Activated CD4-positive, alpha-beta T cell treated with anti-CD3 and anti-CD28 coated beads, Interleukin-2, amount 10 ng/mL, durations not matched to agents 7 days and 5 days (primary cell): ENCODE measurements at places on chromosomes 6 and 20.

DNA sequence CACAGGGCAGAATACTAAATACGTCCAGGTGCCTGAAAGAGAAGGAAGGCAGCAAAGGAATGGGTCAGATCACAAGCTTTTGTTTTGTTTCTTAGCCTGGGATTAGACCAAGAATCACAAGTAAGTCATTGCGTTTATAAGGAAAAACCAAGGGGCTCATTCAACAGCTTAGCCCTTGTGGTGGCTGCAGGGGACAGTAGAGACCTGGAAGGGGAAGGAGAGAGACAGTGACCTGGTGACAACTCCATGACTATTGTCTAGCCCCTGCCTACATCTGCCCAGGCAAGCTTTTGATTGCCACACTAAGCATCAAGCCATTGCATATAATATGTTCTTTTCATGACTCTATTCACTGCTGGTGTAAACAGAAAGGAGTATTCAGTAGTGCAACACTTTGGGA, 30.2 kb upstream of the TBC1D7 start:
- no peak for DNase-seq

DNA sequence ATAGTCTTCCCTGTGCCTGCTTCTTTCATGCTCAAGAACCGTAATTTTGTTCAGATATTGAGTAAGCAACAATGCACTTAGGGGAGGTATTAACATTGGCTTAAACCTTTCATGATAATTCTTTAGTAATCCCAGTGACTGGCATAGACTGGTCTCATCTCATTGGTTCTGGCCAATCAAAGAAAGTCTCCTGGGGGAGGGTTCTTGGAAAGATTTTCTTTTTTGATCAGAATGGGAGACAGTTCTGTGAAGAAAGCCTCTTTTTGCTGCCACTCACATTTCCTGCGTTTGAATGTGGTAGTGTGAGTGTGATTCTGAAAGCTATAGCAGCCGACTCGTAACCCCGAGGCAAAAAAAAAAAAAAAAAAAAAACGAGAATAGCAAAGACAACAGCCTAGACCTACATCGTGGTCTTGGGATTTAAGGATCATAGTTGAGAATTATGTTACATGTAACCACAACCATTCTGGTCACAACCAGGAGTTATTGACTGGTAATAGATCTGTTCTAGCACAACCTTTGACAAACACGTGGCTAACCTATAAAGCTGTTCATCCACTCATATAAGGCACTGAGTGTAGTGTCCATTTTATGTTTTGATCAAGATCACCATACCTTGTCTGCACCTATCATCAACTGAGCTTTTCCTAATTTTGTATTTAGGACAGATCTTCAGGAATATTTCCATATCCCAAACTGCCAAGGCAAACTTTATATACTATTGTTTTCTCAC, 15.1 kb upstream of the TMEM217 start:
- DNase-seq: peak; percentile 43

DNA sequence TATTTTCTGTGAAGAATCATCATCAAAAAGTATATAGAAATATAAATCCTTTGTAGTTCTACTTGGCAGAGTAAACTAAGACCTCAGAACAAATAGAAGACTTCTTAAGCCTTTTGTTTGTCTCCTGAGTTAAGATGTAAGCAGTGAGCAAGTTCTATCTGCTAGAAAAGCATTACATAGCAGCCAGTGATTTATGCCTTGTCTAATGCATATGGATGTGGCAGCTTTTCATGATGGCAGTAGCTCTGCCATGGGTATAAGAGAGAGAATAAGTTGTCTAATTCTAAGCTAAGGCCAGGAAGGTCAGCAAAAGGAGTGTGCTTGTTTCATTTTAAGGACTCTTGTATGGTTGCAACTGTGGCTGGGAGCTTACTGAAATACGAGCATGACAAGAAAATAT, 920.2 kb downstream of the GRIK2 start:
- no peak for DNase-seq

- no peak for DNase-seq
Observed at GRCh38 chr20:41205313-41205712, 68.0 kb downstream of the PLCG1 start.

DNA sequence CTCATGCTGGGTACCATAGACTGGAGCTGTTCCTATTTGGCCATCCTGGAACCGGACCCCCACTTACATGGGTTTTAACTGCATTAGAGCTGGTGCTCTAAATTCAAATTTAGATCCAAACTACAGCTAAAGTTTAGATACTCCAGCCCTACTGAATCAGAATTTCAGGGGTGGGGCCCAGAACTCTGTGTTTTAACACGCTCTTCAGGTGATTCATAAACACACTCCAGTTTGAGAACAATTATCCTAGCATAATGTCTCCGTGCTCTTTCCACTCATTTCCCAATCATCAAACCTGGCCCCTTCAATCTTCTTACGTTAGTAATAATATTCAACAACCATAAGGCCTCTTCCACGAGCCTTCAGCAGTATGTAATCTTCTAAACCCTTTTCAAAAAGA, 15.3 kb downstream of the TRPC4AP start:
- DNase-seq: no peak

DNA sequence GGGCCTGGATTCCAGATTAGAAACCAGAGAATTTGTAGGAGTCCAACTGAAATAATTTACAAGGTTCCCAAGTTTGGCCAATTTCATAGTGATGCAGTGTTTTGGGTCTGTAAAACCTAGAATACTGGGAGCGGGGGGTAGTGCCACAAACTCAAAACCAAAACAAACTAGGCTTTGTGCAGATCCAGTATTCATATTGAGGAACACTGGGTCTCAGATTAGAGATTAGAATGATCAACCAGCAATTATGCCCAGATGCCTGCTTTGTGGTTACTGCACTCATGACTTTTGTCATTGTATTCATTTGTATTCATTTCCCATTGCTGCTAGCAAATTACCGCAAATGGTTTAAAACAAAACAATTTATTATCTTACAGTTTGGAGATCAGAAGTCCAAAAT, 3.2 kb upstream of the NDUFAF4 start:
- DNase-seq: no peak

GRCh38 chr20:48933017-48933766, 11.7 kb downstream of the ARFGEF2 start:
- no peak for DNase-seq

DNA sequence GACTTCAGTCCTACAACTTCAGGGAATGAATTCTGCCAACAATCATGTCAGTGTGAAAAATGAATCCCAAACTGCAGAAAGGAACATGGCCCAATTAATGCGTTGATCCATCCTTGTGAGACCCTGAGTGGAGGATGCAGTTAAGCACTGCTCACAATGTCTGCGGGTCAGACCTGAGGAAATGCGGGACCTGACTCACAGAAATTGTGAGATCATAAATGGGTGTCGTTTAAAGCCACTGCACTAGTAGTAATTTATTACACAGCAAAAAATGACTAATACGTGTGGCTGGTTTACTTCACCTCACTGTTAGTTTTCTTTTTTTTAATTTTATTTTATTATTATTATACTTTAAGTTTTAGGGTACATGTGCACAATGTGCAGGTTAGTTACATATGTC, 505.0 kb downstream of the PRKN start:
- DNase-seq: no peak

DNA sequence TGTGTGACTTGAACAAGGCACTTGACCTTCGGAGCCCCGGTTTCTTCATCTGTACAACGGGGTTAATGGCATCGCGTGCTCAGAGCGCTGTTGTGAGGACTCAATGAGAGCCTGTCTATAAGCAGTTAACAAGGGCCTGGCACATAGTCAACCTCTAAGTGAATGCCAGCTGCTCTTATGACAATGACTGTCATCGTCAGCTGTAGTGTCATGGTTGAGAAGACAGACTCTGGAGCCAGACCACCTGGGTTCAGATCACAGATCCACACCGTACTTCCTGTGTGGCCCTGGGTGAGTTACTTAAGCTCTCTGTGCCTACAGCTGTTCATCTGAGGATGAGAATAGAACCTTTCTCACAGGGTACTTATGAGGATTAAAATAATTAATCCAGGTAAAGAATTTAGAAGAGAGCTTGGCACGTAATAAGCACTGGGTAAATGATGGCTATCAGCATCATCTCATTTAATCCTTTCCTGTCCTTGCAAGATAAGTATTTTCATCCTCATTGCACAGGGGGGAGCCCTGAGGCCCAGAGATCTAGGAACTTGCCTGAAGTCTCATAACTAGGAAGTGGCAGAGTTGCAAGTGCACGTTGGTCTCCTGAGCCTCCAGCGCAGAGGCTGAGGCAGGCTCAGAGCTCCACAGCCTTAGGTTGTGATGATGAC, 105.3 kb downstream of the EYA2 start:
- no peak for DNase-seq

GRCh38 chr6:74579047-74579446, 626.8 kb downstream of the COL12A1 start:
- DNase-seq: no peak

DNA sequence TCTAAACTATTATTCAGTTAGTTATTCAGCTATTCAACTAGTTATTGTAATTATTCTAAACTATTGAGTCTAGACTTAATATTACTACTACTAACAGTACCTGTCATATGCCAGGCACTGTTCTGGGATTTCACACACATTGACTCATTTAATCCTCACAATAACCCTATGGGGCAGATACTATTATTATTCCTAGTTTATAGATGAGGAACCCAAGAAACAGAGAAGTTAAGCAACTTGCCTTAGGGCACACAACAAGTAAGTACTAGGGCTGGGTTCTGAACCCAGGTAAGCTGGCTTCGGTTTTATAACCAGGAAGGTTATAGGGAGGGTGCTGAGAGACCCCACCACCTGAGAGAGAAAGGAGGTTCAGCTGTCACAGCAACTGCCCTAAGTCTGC, 7.8 kb downstream of the TEAD3 start:
- DNase-seq: no peak

GRCh38 chr6:28171271-28171670, 29.6 kb downstream of the ZKSCAN8 start:
- DNase-seq: no peak

DNA sequence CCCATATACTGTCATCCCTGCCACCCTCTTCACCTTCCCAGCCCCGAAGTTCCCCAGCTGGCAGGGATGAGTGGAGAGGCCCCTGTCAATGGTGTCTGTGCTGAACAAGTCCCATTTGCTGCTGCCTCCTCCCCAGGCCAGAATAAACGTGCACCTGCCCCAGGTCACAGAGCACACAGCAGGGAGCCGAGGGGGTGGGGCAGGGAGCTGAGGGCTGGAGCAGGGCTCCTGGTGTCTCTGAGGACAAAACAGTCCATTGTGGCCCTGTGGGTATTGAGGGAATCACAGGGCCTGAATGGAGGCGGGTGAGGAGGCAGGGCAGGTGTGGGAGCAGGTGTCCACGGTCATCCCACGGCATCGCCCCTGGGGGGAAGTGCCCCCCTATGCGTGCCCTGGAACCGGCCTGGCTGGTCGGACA, 55.8 kb downstream of the SNAI1 start:
- DNase-seq: no peak

DNA sequence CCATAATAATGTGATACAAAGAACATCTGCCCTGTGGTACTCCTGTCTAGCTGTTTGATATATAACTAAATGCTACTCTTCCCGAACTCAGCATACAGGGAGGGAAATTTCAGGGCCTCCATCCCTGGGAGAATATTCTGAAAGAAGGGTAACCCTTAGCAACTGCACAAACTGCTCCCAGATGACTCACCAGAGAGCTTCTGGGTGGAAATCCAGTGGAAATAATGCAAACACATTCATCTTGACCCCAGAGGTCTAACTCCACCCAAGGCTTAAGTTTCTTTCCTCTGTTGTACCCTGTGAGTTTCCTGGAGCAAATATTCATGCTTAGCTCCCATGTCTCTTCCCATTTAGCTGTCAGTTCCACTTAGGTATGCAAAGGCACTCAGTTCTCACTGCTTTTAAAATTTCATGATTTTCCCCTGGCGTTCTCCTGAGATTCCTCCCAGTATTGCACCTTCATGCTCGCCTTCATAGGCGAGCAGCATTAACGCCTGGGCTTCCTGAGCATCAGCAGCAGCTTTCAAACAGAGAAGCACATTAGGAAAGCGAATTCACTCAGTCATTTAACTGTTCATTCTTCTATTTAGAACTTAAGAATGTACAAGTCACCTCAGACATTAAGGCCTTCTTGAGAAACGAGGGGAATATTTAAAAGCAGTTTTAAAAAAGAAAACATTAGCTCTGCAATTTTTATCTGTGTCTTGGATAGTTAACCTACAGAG, 43.8 kb upstream of the LAMA4 start:
- DNase-seq: no peak

DNA sequence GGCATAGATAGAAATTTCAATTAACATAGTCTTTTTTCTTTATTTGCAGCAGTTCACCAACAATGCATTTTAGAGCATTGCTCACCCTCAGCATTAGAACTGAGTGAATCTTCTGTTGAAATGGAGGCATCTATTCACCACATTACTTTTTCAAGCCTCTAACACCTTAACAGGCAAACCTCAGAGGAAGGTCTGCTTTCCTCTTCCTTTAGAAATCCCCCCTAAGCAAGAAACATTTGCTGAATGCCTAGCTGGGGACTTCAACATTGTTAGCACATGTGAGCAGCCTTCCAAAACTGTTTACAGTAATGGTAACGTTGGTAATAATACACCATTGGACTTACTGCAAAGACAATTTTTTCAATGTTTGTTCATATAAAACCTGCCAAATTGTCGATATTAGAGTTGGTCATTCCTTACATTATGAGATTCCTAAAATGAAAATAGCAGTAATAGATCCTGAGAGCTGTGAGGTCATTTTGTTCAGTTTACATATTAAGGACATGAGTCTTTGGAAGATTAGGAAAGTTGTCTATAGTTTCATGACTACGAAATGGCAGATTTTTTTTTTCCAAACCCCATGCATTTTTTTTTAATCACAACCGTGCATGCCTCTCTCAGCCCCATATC, 20.6 kb upstream of the AKIRIN2 start:
- DNase-seq: no peak

GRCh38 chr6:35634316-35634715, 54.4 kb downstream of the FKBP5 start:
- no peak for DNase-seq

- DNase-seq: no peak
Observed at GRCh38 chr20:9831032-9831431, 7.8 kb downstream of the PAK5 start.

DNA sequence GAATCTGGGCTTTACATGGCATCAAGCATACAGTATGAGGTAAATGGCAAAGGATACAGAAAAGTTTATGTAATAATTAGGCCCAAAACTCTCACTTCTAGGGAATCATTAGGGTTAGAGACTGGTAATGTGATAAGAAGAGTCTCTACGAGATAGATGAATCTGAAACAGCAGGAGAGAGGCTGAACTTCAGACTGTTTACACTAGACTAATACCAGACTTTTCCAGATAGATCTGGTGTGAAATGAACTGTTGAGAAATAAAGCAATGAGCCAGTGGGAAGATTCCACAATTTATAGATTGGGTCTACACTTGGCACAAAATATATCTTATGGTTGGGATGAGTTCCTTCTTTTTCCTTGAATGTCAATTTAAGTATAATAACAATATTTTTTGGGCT, 134.3 kb downstream of the MAN1A1 start:
- no peak for DNase-seq

GRCh38 chr6:116280161-116280932, 617 bp upstream of the TSPYL1 start:
- no peak for DNase-seq

GRCh38 chr6:18242062-18242851, 22.1 kb downstream of the DEK start:
- DNase-seq: no peak

GRCh38 chr6:32718879-32719278, 22.3 kb upstream of the HLA-DQA2 start:
- no peak for DNase-seq

- DNase-seq: no peak
Observed at GRCh38 chr6:17115251-17116116, 13.6 kb downstream of the STMND1 start.

GRCh38 chr6:21987501-21987957, 309.3 kb downstream of the PRL start:
- DNase-seq: peak; percentile 31
